T-helper 9 cell (primary cell): ENCODE measurements at places on chromosomes 2 and 18.

- peak; percentile 56 for DNase-seq
Observed at GRCh38 chr2:172465417-172466334, 38.3 kb downstream of the ITGA6 start.

- no peak for DNase-seq
Observed at GRCh38 chr2:55146263-55146662, 85.8 kb downstream of the CLHC1 start.

DNA sequence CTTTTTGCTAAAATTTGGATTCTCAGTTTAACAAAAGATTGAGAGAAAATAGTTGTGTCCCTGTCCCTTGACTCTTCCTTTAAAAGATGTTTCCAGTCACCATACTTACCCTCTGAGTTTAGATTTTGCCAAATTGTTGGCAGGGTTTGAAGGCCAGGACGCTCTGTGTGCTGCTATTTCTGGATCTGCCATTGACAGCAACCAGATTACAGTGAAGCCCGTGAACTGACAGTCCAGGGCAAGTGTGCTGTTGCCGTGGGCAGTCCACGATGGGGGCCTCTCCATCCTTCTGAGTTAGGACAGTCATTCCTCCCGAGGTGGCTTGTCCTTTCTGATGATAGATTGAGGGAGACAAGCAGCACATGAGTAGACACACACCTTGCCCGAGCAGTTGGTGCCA lies 89.9 kb downstream of the PTPRM start:
- no peak for DNase-seq

- no peak for DNase-seq
Observed at GRCh38 chr2:229825476-229825875, 96.3 kb downstream of the TRIP12 start.

- DNase-seq: no peak
Observed at GRCh38 chr2:232929303-232930058, 59.4 kb downstream of the SNORC start.

GRCh38 chr2:73089270-73090030 lies 17.9 kb upstream of the SFXN5 start:
- DNase-seq: no peak

GRCh38 chr2:229523663-229524062 lies 190.7 kb downstream of the DNER start:
- DNase-seq: no peak

- no peak for DNase-seq
Observed at GRCh38 chr2:229673676-229674075, 40.7 kb downstream of the DNER start.

GRCh38 chr18:58768293-58768974 lies 96.2 kb upstream of the ZNF532 start:
- DNase-seq: peak; percentile 50

GRCh38 chr18:59833785-59834184 lies 66.0 kb upstream of the PMAIP1 start:
- DNase-seq: no peak

- DNase-seq: no peak
Observed at GRCh38 chr18:77205769-77206168, 43.9 kb upstream of the GALR1 start.

DNA sequence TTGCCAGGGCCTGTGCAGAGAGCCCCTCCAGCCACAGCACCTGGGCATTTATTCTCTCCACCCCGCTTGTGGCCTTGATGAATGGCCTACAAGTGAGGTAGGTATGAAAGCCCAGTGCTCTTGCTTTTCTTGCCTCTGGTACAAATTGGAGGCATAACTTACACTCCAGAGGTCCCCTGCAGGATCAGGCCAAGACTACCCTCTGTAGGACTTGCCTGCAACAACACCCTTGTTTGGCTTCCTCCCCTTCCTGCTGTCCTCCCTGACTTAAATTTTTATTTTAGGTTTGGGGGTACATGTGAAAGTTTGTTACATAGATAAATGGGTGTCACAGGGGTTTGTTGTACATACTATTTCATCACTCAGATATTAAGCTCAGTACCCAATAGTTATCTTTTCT lies 95.7 kb downstream of the CDC42EP3 start:
- no peak for DNase-seq
